RKO (cell line): ENCODE measurements at places on chromosomes 4 and X.
A peak's percentile ranks its signal among the peaks of the same experiment; 100 is the strongest.

- DNase-seq = no peak
Measured at GRCh38 chr4:80091184-80091583, 18.2 kb upstream of the ANTXR2 start.

GRCh38 chrX:154828016-154828408 is 6.5 kb downstream of the SMIM9 start:
- no peak for DNase-seq

GRCh38 chrX:24493740-24494581 is 28.9 kb downstream of the PDK3 start:
- DNase-seq = no peak

GRCh38 chr4:144861471-144861870 is 215.5 kb downstream of the HHIP start:
- DNase-seq = no peak

DNA sequence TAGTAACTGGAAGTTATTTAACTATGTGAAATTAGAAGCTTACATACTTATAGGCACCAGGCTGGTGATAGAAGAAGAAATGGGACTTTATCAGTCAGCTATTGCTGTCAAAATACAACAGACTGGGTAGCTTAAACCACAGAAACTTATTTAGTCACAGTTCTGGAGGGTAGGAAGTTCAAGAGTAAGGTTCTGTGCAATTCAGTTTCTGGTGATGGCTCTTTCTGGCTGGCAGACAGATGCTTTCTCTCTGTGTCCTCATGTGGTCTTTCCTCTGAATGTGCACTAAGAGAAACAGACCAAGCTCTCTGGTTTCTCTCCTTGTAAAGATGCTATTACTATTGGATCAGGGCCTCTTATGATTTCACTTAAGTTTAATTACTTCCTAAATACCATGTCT is 92.1 kb upstream of the ANKRD50 start:
- no peak for DNase-seq

DNA sequence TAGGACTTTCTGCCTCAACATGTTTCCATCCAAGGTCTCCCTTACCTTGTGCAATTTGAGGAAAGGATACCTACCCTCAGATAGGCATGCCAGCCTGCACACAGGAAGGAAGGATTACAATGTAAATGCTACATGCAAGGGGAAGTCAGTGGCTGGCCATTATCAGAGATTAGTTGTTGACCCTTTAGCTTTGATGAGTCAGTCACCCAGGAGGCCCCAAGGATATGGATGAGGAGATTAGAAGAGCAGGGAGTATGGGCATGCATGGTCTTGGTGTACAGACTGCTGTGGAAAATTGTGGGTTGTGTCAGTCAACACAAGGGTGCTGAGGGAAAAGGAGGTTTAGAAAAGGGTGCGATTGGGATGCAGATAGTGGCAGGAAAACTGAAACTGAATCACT is 92.0 kb downstream of the GUCY2F start:
- no peak for DNase-seq

DNA sequence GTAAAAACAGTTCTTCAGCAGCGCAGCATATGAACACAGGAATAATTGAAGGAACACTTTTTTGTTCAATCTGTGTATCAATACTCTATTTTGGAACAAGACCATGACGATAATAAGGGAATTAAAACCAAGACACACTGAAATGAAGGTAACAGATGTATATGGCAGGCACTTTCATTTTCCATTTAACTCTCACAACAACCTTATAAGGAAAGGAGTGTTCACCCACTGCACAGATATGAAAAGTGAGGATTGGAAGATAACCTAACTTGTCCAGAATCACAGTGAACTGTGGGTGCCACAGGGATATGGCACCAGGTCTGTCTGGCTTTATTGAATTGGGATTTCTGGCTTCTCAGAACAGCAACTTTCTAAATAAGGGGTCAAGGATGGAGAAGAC is 153.3 kb downstream of the MID1IP1 start:
- DNase-seq = no peak

DNA sequence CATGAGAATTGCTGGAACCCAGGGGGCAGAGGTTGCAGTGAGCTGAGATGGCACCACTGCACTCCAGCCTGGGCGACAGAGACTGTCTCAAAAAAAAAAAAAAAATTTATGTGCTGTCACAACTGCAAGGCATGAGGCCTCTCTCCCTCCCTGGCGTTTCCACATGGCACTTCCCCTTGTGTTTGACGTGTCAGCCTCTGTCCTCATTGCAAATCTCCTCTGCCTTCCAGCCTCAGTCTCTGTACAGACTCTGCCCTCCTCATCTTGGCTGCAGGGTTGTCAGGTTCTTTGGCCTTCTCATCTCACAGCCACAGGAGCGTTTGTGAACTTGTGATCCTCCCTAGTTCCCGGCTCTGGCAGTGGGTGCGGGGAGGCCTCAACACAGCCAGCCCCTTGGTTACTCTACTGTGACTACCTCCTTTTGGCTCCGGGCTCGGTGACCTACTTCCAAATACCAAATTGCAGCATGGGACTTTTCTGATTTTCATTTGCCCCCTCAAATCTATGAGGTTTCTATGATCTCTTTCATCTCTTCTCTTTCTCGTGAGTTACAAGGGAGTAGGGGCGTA is 250.0 kb downstream of the CBR4 start:
- DNase-seq = no peak

DNA sequence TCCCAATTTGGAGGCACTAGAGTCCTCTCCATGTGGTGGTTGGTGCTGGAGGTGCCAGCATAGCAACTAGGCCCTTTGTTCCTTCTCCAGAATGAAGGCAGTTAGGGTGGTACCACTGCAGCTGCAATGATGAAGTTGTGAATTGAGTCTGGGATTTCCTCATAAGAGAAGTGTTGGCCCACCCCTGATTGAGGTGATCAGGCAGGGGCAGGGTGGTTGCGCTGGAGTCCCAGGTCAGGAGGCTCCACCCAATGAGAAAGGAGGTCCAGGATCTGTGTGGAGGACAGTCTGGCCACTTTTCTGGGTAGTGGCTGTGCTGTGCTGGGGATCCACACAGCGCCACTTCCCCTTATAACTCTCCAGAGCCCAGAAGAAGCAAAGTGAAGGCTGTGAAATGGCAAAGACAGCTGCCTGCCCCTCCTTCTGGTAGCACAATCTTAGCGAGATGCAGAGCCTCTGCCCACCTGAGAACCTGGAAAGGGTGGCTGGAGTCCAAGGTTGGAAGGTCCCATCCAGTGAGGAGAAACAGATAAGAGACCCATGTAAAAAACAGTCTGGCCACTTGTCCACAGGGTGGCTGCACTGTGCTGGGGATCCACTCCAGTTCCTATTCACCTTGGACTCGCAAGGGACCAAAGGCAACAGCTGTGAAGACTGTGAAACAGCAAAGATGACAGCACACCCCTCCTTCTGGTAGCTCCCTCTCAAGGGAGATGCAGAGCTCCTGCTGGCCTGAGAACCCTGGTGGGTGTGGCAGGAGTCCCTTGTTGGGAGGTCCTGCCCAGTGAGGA is 124.6 kb downstream of the RRAGB start:
- no peak for DNase-seq

- DNase-seq = peak; percentile 56
Measured at GRCh38 chrX:153460826-153461225, 9.6 kb downstream of the HAUS7 start.

GRCh38 chrX:86137071-86137470 is 11.2 kb upstream of the DACH2 start:
- peak; percentile 22 for DNase-seq

DNA sequence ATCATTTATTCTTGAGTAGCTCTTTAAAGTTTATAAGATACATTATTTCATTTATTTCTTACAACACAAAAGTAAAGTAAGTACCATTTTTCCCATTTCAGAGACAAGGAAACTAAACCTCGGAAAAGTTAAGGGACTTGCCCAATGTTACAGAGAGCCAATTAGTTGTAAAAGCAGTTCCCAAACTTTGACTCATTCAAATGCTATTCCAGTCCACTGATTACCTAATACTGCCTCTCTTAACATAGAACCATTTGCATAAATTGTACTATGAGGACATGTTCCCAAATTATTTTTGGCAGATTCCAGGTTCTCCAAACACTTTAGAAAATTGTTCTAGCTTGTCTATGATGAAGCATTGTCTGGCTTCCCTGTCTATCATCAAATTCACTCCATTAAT is 45.6 kb upstream of the GRIA3 start:
- DNase-seq = no peak

DNA sequence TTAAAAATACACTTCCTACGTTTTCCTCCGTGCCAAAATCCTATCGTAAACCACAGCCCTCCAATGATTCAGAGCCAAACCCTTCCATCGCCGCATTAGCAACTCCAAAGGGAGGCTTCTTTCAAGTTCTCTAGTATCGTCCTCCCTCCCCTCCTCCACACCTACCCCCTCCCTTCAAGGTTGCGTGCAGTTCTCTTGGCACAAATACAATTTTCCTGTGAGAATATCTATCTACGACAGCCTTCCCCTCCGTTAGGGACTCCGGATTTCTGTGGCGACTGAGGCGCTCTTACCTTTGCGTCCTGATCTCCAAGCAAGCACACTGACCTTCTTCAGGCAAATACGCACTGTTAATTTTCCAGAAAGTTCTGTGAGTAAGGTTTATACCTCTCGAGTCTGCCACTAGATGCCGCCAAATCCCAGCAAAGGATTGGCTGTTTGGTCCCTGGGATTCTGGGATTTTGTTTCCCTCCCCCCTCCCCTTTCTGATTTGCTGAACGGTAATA is 1.2 kb upstream of the MORF4L2 start:
- peak; percentile 84 for DNase-seq

DNA sequence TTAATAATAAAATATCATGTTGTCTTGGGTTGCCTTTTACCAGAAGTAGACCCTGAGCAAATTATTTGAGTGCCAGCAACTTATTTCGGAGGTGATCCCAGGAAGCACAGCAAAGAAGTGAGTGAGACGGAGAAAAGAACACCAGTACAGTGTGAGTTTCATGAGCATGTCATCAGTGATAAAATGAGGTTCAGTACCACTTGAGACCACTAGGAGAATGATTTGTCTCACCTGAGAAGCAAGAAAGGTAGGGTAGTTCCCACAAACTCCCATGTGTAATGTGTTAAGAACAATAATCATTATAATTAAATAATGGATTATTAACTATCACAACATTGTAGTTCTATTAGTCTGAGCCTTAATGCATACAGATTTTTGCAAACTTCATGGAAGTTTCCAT is 112.8 kb upstream of the DMD start:
- no peak for DNase-seq

GRCh38 chrX:85963736-85964135 is 83.6 kb downstream of the CHM start:
- DNase-seq = peak; percentile 80

- DNase-seq = no peak
Measured at GRCh38 chrX:38651625-38652601, 90.6 kb downstream of the TSPAN7 start.

GRCh38 chrX:154761977-154762536 is 607 bp upstream of the DKC1 start:
- DNase-seq = no peak

- no peak for DNase-seq
Measured at GRCh38 chrX:639151-639550, 8.6 kb downstream of the SHOX start.

GRCh38 chr4:21677173-21677572 is 271.4 kb downstream of the KCNIP4 start:
- DNase-seq = no peak

GRCh38 chr4:21512353-21512752 is 436.2 kb downstream of the KCNIP4 start:
- DNase-seq = peak; percentile 66
